ENCODE measurements at places on chromosomes 11 and 22.

DNA sequence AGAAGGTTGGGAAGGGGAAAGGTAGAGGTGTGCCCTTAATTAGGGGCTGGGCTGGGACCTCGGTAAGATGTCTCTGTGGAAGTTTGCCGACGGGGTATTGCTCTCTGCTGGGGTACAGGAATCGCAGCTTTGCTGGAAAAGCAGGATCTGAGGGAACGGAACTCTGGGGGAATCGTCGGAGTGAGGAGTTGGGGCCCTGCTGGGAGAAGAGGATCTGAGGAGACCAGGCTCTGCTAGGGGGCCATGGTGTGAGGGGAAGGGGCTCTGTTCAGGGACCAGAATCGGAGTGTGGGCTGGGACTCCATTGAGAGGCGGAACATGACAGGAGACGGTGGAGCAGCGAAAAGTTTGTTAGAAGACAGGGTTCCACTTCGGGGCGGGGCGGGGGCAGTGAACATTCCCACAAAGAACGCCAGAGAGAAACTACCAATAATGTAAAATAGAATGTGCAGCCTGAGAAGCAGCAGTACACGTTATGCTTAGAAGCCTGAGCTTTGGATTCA is 456 bp downstream of the AAMDC start:
- peak; percentile 46 for DNase-seq

- no peak for DNase-seq
Observed at GRCh38 chr11:131284041-131284440, 86.4 kb upstream of the NTM start.

- no peak for DNase-seq
Observed at GRCh38 chr11:112004389-112004788, 20.8 kb upstream of the DLAT start.

GRCh38 chr11:57315491-57315890 is 9.3 kb downstream of the TNKS1BP1 start:
- DNase-seq = no peak

GRCh38 chr11:40421208-40421981 is 1038.1 kb downstream of the LRRC4C start:
- DNase-seq = no peak

- DNase-seq = no peak
Observed at GRCh38 chr22:34976474-34976873, 89.5 kb upstream of the ISX start.

GRCh38 chr22:44003405-44004103 is 20.5 kb upstream of the PARVB start:
- DNase-seq = no peak

DNA sequence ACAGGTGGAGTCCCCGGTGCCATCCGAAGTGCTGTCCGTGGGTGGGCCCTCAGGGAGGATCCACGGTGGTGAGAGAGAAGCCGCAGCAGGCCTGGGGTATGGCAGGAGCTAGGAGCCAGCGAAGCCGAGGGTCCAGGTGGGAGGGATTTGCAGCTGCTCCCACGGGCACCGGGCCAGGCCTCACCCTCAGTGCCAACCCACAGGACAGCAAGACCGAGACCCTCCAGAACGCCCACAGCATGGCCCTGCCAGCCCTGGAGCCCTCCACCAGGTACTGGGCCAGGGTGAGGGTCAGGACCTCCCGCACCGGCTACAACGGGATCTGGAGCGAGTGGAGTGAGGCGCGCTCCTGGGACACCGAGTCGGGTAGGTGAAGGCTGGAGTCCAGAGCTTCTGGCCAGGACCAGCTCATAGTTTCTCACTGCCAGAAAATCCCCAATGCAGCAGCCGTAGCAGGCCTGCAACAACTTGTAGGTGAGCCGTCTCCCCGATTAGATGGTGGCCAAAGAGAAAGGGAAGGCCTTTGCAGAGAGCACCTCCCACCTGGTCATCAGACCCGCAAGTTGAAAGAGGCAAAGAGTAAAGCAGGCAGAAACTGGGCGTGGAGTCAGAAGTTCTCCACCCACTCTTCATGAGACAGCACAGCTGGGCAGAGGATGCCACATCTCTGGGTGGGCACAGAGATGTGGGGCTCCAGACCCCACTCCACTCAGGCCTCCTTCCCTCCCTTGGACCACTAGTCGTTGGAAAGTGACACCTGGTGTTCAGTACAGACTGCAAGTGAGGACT is 20.4 kb downstream of the CSF2RB start:
- DNase-seq = no peak

GRCh38 chr11:44404301-44404700 is 94.4 kb upstream of the ALX4 start:
- DNase-seq = no peak

DNA sequence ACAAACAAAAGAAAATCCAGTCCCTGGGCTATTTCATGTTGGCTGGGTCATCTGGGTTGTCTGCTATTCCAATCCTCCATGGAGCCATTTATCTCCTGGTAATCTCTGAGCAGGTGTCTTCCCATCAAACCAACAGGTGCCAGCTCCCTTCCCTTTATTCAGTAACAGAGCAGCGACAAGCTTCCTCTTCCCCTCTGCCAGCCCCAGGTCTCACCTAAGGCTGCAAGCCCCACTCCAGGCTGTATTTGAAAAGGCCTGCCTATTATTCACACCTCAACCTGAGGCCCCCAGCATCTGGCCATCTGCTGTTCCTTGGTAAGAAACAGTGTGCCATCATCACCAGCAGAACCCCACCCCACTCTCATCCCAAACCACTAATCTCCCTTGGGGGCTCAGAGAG is 436.2 kb downstream of the BUD13 start:
- no peak for DNase-seq

DNA sequence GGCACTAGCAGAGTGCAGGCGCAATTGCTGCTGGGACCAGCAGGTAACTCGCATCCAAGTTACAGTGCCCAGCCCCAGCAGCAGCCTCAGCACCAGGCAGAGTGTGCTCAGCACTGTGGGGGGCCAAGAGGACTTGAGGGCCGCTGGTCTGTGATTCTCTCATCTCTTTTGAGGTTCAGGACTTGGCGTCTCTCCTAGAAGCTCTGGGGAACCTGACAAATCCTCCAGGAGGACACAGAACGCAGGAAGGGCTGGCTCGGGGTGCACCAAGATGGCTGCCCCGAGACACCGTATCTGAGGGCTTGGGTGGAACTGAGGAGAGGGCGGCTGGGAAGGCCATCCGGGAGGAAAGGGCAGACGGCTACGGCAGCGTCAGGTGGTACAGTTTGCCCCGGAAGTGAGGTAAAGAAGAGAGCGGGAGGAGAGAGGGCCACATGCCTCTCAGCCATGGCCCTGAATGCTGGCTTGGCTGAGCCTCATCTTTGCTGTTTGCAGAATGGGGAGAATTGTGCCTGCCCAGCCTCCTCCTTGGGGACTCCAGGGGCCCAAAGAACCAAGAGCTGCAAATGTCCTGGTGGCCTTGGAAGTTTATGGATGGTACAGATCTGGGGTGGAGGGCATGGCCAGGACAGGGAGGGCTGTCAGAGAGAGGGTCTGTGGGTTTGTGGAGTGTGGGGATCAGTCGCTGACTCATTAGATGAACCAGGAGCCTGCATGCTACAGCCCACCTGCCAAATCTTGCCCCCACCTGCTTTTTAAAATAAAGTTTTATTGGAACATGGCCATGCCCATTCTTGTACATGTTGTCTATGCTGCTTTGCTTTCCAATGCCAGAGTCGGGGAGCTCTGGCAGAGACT is 78.0 kb downstream of the MYEOV start:
- peak; percentile 22 for DNase-seq

- no peak for DNase-seq
Observed at GRCh38 chr11:66856496-66857233, at the start of gene LRFN4. Gene LRFN4, plus strand, starts transcription at chr11:66857064. Its CDS starts 681 bp downstream, at chr11:66857745.

DNA sequence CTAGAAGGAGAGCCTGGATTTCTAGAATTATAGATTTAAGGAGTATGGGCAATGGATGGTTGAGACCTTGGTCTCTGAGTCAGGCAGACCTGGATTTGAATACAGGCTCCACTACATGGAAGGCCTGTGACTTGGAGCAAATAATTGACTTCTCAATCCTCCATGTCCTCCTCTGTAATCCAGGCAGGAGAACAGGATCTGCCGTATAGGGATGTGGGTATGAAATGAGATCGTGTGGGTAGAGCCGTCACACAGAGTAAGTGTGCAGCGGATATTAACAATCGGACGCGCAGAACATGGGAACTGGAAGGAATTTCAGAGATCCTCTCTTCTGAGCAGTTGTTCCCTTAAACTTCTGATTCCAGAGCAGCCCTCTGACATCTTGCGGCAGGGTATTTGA is 11.5 kb upstream of the TMPRSS13 start:
- no peak for DNase-seq

GRCh38 chr22:37926771-37927636 is 20.9 kb downstream of the MICALL1 start:
- DNase-seq = no peak

- DNase-seq = no peak
Observed at GRCh38 chr11:124108156-124108555, 7.1 kb upstream of the VWA5A start.

GRCh38 chr22:23085785-23086184 is 15.5 kb downstream of the GNAZ start:
- no peak for DNase-seq

GRCh38 chr11:76702336-76703128 is 32.0 kb upstream of the LRRC32 start:
- no peak for DNase-seq

DNA sequence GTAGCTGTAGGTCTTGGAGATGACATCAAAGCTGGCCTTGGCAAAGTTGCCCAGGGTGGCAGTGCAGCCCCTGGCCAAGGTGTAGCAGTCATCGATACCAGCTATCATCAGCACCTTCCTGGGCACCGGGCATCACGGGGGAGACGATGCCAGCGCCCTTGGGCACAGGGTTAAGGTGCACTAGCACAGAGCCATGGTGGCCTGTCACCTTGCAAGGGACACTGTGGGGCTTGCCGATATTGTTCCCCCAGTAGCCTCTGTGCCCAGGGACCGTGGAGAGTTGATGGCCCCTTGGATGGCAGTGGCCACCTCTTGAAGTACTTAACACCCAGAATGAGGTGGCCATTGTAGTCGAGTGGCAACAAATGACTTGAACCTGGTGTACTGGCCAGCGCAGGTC is 44.4 kb upstream of the FTH1 start:
- no peak for DNase-seq

Data from activated T-cell treated with anti-CD3 and anti-CD28 coated beads, Interleukin-2, amount 50 U/mL, for 24 hours (primary cell).